Endothelial cell of umbilical vein (primary cell): ENCODE measurements at places on chromosomes 12 and 14. TPM values are rescaled to one million over a fixed set of nuclear protein-coding genes. Genes with fewer than 3 reads are reported as not detected.

DNA sequence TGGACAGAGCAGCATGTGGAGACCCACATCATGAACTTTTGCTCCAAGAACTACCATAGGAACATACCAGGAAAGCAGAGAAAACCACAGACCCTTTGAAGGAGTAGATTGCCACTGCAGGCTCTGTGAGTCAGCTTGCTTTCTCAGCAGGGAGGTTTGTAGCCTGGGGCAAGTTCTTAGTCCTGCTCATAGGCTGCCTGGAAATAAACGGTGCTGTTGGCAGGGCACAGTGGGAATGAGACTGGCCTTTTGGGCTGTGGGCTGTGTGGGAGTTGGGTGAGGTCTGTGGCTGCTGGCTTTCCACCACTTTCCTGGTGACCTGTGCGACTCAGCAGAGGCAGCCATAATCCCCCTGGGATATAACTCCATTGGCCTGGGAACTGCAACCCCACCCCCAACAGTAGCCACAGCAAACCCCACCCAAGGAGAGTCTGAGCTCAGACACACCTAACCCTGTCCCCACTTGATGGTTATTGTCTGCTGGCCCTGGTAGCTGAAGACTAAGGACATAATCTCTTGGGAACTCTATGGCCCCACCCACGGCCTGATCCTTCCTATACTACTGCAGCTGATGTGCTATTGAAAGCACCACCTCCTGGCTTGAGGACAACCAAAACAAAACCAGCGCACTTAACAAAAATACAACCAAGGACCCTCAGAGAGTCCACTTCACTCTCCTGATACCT, 192.1 kb upstream of the GARIN6 start:
- H3K27ac ChIP-seq = no peak overlapping the region
- H3K4me3 ChIP-seq = no peak overlapping the region
- no peaks in the 10 kb centered on the region for H3K4me1 ChIP-seq
- H3K27me3 ChIP-seq = no peaks in the 10 kb centered on the region
- DNase-seq = no peak

The TMEM30B gene
- polyA plus RNA-seq = 0.32 and 0.37 TPM in 2 replicates

- peaks cover 10% of the 10 kb centered on the region for H3K4me1 ChIP-seq
- DNase-seq = no peak
- H3K36me3 ChIP-seq = peaks cover 3% of the 10 kb centered on the region
- no peak overlapping the region for H3K4me3 ChIP-seq
- no peaks in the 10 kb centered on the region for H3K27me3 ChIP-seq
- no peak overlapping the region for H3K27ac ChIP-seq
Observed at GRCh38 chr14:93263416-93263815, 56.4 kb downstream of the UBR7 start.

DNA sequence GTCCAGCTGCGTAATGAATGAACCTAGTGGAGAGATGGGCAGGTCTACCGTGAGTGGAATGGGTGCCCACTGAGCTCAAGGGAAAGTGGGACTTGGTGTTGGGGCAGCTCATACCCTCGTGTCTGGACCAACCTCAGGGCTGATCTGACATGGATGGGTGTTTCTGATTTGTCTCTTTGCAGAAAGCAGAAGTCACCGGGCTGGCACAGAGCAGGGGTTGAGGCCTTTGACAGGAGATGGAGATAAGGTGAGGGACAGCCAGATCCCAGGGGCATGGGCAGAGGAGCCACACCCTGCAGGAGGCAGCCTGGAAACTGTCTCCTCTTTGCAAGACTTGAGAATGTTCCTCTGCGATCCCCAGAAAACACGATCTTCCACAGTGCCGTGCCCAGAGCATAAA, 20.9 kb upstream of the PPP1CC start:
- DNase-seq = no peak
- no peaks in the 10 kb centered on the region for H3K4me1 ChIP-seq
- no peaks in the 10 kb centered on the region for H3K27me3 ChIP-seq
- no peak overlapping the region for H3K27ac ChIP-seq

The IL31 gene
- polyA plus RNA-seq = not detected in 2 replicates
